ENCODE measurements at places on chromosomes 5 and 9. TPM values are rescaled to one million over a fixed set of nuclear protein-coding genes. Genes with fewer than 3 reads are reported as not detected.

Gene DMGDH
- 3.4 TPM for total RNA-seq

Gene LCN15
- total RNA-seq: not detected

Gene GARIN3
- total RNA-seq: not detected

Gene IRGM
- not detected for total RNA-seq

Gene NSG2
- 0.44 TPM for total RNA-seq

Gene TGFBI
- 51.1 TPM for total RNA-seq

Gene GHR
- 12.4 TPM for total RNA-seq

Gene IFNA21
- not detected for total RNA-seq

Gene CEL
- total RNA-seq: 3.5 TPM

Gene MZB1
- 0.66 TPM for total RNA-seq

Gene DIPK1B
- 17.3 TPM for total RNA-seq

Gene CFAP90
- total RNA-seq: not detected

Gene NEUROG1
- not detected for total RNA-seq

Gene DDX4
- total RNA-seq: not detected

Gene GABRA6
- not detected for total RNA-seq

Gene CENPH
- 3.9 TPM for total RNA-seq

Gene TICAM2
- total RNA-seq: 2.5 TPM

Gene QRFP
- not detected for total RNA-seq

Gene ZNF782
- total RNA-seq: 3.6 TPM

Gene ELAVL2
- total RNA-seq: 0.14 TPM

Gene GMCL2
- not detected for total RNA-seq

Gene CYSRT1
- 0.21 TPM for total RNA-seq

Gene SGCD
- 74.4 TPM for total RNA-seq

Gene FBP1
- total RNA-seq: 0.34 TPM

Gene DPH7
- 15.0 TPM for total RNA-seq

Gene MEIKIN
- total RNA-seq: not detected

Gene SCGB3A1
- 0.59 TPM for total RNA-seq

Gene DMRT3
- not detected for total RNA-seq

Gene CTXN3
- not detected for total RNA-seq

Gene ANKRD34B
- not detected for total RNA-seq

Gene CARD6
- total RNA-seq: 9.1 TPM

Gene SLC6A19
- total RNA-seq: not detected

Gene RHOBTB3
- total RNA-seq: 73.1 TPM

Gene ADGRD2
- not detected for total RNA-seq

Gene STPG3
- total RNA-seq: not detected

Gene ECPAS
- 123 TPM for total RNA-seq

Gene EXD3
- total RNA-seq: 12.0 TPM

Gene OR1L8
- total RNA-seq: not detected

Gene JAKMIP2
- 0.18 TPM for total RNA-seq

Gene PDE8B
- 0.60 TPM for total RNA-seq

Gene DRD1
- not detected for total RNA-seq

Gene PCDHGA8
- total RNA-seq: 8.9 TPM

Gene MARCOL
- not detected for total RNA-seq

Gene IFNA13
- not detected for total RNA-seq

Measured in heart right ventricle (tissue), 16 donors.